Skin of body (tissue), 3 donors: ENCODE measurements at places on chromosomes 1 and 21.
A peak's percentile ranks its signal among the peaks of the same experiment; 100 is the strongest.

GRCh38 chr1:26723013-26723991 lies 27.5 kb downstream of the ARID1A start:
- DNase-seq, result peak; percentile 95

GRCh38 chr1:206001476-206001888 lies 1.7 kb downstream of the RAB7B start:
- DNase-seq, result no peak

DNA sequence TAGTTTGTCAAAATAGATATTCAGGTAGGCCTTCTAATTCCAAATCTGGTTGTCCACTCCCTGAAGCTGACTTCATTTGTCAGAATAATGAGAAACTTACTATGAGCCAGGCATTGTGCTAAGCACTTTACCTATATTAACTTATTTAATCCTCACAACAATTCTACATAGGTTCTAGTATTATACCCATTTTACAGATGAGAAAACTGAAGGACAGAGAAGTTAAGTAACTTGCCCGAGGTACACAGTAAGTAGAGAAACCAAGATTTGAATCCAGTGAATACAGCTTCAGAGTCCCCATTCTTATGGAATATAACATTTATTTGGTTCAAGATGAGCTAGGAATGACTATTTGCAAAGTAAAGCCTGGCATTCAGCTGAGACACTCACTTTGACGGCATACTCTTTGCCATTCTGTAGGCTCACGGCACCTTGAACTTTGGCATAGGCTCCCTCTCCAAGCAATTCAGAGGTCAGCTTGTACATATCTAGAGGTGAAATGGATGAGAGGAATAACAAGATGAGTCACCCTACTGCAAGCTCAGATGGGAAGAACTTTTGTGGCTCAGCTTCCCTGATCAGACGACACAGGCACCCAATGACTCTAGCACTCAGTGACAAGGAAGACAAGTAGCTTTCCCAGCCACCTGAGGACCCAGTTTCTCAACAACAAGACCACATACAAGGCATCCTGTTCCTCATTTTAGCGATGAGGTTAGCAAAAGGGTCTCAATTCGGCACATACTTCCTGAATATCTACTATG lies 23.7 kb downstream of the MKNK1 start:
- DNase-seq, result peak; percentile 6

DNA sequence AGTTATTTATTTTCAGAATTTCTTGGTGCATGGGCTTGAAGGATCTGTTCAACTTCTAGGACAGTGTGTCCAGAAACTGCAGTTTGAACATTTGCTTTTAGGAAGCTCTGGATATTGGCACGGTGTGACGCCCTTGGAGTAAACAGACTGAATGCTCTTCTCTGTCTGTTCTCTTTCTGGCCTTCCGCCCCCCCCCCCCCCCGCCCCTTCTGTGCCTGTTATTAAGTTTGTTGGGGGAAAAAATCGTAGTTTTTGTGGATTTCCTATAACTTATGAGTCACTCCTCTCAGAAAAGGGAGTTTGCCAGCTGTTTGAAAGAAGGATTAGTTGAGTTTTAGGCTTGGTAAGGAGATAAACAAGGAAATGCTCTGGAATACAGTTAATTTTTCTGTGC lies 1.2 kb downstream of the KCTD3 start:
- peak; percentile 60 for DNase-seq

DNA sequence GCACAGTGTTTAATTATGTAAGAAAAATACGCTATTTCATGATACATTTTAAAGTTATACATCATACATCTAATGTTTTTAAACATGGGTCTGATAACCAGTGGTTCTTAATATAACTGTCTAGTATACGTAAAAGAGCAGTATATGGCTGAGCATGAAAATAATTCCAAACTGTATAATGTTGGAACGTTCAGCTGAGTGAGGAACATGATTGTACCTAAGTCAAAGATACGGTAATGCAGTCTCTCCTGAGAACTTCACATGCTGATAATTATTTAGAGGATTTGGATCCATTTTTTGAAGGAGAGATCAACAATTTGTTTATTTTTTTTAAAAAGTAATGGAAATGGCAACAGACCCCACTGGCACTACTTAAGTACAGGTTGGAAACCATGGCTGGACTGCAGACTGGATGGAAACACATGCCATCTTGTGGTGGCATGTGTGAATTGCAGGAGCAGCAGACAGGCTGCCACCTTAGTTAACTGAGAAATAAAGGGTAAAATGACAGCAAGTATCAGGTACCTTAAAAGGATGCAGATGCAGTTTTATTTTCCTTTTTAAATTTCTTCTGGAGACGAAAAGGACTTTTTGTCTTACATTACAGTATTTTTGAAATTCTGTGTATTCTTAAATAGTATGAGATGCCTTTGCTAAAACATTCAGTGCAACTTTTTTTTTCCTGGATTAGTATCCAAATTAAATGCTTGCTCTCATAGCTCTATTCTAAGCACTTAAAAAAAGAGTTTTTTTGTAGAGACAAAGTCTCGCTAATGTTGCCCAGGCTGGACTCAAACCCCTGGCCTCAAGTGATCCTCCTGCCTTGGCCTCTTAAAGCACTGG lies 73.8 kb downstream of the MTR start:
- no peak for DNase-seq

- no peak for DNase-seq
These were observed 39.1 kb upstream of the ECE1 start for GRCh38 chr1:21329209-21329844.

DNA sequence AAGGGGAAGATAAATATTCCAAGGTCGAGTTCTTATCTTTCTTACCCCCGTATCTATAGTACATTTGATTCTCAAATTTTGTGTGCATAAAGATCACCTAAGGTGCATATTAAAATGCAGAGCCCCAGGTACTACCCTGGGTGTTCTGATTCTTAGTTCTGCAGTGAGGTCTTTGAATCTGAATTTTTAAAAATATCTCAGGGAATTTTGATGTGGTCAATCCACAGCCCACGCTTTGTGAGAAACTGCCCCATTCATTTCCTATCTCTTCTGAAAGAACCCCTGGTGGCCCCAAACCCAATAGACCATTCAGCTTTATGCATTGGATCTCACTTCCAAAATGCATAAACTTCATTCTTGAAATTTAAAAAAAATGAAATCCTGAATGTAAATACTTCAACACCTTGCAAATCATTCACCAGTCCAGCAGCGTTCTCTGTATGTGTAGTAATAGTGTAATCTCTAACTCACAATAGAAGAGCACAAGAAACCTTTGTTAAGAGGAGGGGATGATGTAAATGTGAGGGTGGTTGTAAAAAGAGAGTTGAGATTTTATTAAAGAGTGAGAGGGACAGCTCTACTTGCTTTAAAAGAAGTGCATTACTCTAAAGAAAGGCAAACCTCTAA lies 108.8 kb upstream of the ZP4 start:
- no peak for DNase-seq

- DNase-seq, result no peak
These were observed 967.6 kb downstream of the LTN1 start for GRCh38 chr21:28025111-28025510.

- DNase-seq, result peak; percentile 73
These were observed at the start of gene SORT1 for GRCh38 chr1:109397581-109398342. SORT1 (minus strand) TSS chr1:109397918; CDS start chr1:109397892, 26 bp downstream.

DNA sequence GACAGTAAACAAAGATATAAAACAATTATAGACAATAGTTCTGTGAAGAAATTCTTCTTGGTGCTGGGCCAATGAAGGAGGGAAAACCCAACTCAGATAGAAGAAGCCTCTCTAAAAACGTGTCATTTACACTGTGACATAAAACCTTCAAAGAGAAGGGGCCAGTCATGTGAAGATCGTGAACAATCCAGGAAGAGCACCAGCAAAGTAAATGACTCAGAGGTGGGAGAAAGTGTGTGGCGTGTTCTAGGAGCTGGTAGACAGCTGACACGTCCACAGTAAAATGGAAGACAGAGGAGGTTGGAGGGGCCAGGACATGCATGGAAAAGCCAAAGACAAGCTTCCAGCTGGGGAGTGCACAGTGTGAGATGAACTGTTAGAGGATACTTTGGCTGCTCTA lies 143.6 kb downstream of the VAV3 start:
- no peak for DNase-seq

GRCh38 chr1:241964550-241965282 lies 7.1 kb downstream of the BECN2 start:
- DNase-seq, result no peak

GRCh38 chr1:181490740-181491712 lies 7.7 kb downstream of the CACNA1E start:
- peak; percentile 60 for DNase-seq

DNA sequence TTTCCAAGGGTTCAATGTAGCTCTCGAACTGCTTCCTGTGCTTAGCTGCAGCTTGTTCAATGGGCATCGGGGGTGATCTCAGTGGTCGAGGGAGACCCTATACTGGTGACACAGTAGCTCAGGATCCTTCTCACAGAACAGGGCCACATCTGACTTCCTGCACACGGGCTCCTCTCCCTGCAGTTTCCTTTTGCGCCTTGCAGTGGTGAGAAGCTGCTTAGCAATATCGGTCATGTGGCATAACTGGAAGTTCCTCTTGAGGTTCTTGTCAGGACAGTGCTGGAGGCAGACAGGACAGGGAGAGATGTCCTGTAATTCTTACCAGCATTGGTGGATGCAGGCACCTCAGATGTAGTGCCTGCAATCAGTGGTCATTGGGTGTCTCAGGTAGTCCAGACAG lies 140.5 kb upstream of the MAP1LC3C start:
- DNase-seq, result no peak

DNA sequence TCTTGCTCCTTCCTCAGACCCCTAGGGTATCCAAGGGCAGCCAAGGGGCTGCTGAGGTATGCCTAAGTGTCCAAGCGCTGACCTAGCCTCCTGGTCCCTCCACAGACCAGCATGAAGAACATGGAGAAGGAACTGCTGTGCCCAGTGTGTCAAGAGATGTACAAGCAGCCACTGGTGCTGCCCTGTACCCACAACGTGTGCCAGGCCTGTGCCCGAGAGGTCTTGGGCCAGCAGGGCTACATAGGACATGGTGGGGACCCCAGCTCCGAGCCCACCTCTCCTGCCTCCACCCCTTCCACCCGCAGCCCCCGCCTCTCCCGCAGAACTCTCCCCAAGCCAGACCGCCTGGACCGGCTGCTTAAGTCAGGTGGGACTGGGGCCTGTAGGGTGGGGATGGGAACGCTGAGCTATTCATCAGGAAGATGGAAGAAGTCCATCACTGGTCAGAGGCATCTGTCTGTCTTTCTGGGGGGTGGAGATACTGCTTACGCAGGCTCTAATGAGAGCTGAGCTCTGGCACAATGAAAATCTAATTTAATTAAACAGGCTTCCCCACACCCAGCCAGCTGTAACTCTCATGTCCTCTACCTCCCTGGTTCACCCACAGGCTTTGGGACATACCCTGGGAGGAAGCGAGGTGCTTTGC lies 1.8 kb downstream of the TRIM46 start:
- DNase-seq, result no peak
